ENCODE measurements at places on chromosomes 2 and 18.
A peak's percentile ranks its signal among the peaks of the same experiment; 100 is the strongest.

DNA sequence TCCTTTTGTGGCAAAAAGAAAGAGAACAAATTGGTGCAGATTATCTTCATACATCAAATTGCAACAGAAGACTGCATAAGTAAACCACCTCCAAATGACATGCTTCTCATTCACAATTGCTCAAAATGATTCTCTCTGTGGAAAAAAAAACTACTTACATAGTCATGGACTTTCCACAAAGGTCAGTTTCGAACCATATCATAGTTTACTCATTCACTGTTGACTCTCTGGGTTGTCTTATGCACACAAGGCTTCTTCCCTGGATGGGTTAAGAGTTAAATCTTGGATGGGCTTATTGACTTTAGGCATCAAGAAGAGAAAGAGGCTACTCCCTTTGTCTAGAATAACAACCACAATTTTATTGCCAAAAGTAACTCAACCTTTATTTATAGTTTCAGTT is 91.3 kb upstream of the RAB27B start:
- no peak for DNase-seq

- peak; percentile 19 for DNase-seq
Observed at GRCh38 chr2:197786010-197786877, 1.1 kb upstream of the BOLL start.

DNA sequence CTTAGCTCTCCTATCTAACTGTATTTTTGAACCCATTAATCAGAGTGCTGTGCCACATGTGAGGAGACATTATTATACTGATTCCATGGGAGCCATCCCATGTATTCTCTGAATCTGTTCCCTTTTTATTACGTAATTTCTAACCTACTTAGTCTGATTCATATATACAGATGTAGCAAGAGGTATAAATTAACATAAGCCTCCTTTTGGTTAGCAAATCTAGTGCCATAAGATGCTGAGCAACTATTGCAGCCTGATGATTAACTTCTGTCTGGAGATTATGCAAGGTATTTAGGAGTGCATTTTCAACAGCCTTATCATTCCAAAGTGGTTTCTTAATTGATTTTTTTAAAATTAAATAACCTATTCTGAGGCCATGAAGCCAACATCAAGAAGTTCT is 114.1 kb upstream of the MSH2 start:
- DNase-seq = no peak

DNA sequence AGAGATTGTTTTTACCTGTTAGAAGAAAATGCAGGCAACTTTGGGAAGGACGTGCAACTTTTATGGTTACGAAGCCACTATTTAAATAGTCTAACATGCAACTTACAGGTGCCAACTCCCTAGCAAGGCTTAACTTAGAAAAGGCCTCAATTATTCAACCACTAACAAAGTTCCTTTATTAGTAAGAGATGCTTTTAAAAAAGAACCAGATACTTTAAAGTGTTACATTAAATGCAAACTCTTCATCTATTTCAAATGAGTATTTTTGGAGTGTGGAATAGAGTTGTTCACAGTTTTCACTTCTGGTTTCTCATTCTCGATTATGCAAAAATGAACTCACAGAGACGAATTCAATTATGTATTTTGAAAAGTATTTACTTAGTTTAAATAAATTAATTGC is 51.7 kb downstream of the PELI1 start:
- DNase-seq = no peak

- no peak for DNase-seq
Observed at GRCh38 chr2:212249451-212249850, 289.2 kb downstream of the ERBB4 start.

GRCh38 chr2:206713746-206714145 is 4.5 kb downstream of the DYTN start:
- DNase-seq = no peak

- no peak for DNase-seq
Observed at GRCh38 chr18:71754246-71754645, 789.9 kb downstream of the CBLN2 start.

Measured in T-helper 22 cell (primary cell).